ENCODE measurements at places on chromosomes 12 and 14. TPM values are rescaled to one million over a fixed set of nuclear protein-coding genes. Genes with fewer than 3 reads are reported as not detected.
A peak's percentile ranks its signal among the peaks of the same experiment; 100 is the strongest.

DNA sequence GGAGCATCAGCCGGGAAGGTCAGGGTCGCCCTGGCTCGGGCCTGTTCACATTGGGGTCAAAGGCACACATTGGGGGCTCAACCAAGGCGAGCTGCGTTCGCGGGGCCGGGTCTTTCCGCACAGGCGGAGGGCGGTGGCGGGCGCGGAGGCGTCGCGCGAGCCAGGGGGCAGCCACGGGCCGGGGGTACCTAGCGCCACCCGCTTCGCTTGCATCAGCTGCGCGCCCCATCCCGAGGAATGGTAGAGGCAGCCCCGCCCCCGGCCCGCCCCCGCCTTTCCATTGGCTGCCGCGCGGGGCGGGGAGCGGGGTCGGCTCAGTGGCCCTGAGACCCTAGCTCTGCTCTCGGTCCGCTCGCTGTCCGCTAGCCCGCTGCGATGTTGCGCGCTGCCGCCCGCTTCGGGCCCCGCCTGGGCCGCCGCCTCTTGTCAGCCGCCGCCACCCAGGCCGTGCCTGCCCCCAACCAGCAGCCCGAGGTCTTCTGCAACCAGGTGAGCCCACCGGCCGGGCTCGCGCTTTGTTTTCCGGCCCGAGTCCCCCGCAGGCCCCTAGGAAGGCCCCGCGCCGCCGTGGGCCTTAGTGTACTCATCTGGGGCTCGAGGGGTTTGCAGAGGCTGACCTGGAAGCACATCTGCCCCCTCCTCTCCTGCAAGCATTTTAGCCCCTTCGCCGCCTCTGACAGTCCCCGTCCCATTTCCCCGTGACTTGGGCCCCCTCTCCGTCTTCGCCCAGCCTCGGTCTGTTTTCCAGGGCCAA lies at the start of gene ALDH2:
Gene ALDH2, plus strand, starts transcription at position 326 of the 754 bp plus-strand sequence. Its CDS starts 50 bp downstream, at position 376.
- DNase-seq, result peak; percentile 80

DNA sequence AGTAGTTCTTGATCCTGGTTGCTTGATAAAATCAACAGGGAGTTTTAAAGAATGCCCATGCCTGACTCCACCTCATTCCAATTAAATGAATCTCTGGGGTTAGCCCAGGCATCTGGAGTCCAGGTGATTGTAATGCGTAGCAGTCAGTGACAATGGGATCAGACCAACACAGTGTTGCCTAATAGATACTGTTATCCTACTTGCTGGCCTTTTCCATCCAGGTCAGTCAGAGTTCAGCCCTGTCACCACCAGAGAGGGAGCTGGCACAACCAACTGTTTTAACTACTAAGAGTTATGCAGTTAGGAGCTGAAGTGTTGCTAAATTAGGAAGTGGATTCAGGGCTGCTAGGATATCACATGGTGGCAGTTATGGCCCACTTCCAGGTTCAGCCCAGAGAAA lies 107.1 kb downstream of the GPR135 start:
- peak; percentile 88 for DNase-seq

DNA sequence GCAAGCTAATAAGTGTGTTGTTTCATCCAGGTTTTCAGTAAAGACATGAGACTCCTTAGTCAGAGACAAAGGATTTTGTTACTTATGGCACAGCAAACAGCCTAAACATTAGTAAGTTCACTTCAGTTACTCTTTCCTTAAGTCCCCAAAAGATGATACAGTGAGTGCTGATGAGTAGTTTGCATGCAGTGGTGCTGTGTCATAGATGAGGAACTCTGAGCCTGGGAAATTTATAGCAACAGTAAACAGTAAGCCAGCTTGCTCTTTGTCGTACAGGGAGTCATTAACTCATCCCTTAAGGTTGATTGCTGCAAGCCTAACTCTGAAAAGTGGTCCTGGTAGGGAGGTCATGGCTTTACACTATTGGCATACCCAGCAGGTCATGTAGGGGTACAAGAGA lies 208.6 kb upstream of the OR4E1 start:
- no peak for DNase-seq

- DNase-seq, result peak; percentile 13
Observed at GRCh38 chr12:2691006-2691344, 103.8 kb upstream of the FKBP4 start.

The AQP2 gene
- total RNA-seq, result not detected

The TPH2 gene
- total RNA-seq, result not detected

All from fibroblast of villous mesenchyme (primary cell).